GM13976 (cell line): ENCODE measurements at places on chromosomes 4 and X.
A peak's percentile ranks its signal among the peaks of the same experiment; 100 is the strongest.

GRCh38 chr4:77493120-77493752 lies 112.4 kb upstream of the CXCL13 start:
- DNase-seq: peak; percentile 31

DNA sequence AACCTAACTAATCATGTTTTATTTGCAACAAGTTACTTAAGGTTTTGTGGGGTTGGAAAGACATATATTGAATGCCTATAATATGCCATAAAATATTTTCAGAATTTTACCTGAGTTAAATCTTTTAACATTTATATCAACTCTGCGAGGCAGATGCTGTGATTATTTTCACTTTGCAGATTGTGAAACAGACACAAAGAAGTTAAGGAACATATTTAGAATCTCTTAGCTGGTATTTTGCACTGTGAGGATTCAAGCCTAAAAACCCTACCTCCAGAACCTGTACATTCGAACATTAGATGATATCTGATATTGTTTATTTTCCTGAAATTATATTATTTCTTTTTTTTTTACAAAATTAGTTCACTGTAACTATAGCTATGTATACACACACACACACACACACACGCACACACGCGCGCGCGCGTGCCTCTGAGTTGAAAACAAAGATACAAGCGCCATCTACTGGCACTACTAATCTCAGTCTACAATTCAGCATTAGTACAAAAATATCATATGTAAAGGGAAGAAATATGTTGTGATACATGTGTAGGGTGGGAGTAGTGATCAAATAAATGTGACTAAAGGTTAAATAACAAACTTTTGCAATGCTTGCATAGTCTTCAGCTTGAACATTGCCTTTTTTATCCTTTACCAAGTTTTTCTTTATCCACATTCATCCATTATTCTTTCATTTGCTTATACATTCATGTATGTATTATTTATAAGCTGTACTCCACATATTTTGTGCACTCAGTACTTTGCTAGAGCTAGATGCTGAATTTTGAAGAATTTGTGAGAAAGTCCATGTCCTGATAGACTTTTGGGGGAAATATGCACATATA lies 61.5 kb downstream of the ANXA10 start:
- peak; percentile 22 for DNase-seq

- no peak for DNase-seq
Measured at GRCh38 chr4:70680934-70681333, 7.4 kb upstream of the UTP3 start.

DNA sequence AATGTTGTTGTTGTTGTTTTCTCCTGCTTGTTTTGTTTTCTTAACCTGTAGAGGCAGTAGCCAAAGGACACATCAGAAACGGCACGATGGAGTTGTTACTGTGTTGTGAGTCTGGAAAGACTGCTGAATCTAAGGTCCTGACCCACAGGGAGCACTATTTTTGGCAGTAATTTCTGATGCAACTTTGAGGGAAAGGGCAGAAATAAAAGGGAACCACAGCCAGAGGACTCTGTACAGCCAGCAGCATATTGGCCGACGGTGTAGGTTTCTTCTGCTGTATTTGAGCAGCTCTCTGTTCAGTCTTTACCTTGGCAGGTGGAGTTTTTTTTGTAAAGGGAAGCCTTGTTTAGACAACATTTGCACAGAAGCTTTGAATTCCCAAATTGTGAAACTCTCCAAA lies 203.0 kb upstream of the GPR101 start:
- DNase-seq: no peak

- DNase-seq: no peak
Measured at GRCh38 chrX:43861750-43862149, 20.5 kb downstream of the MAOB start.

- DNase-seq: no peak
Measured at GRCh38 chr4:182126096-182126495, 117.1 kb upstream of the TENM3 start.

DNA sequence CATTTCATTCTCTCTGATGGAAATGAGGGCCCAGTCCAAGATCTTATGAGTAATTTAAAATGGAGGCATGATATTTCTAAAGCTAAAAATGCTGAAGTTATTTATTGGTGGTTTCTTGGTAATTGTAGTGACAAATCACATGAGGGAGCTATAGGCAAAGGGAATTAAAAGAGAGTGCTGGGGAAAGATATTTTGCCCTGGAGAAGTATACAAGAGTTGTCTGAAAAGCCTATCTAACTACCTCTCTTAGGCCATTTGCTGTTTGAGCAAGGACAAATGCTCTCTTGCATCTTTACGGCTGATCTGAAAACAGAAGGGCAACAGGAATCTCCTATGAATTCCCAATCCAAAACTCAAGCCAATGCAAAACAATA lies 89.4 kb downstream of the FMR1NB start:
- DNase-seq: no peak

DNA sequence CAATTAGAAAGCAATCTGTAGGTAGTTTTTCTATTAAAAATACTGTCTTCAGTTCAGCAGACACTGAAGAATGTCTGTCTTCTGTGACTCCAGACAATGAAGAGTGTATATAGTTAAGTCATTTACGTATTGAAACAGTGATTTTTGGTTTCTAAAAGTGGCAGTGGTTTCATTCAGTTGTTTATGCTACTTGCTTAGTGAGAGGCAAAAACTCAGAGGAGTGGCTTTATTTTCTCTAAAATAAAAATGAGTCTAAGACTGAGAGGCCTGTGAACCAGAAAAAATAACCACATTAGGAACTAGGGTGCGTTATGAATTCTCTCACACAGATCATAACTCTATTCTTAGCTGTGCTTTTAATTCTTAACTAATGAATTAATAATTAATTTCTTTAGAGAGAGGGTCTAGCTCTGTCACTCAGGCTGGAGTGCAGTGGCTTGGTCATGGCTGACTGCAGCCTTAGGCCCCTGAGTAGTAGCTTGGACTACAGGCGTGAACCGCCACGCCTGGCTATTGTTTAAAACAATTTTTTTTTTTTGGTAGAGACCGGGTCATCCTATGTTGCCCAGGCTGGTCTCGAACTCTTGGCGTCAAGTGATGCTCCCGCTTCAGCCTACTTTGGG lies 31.4 kb downstream of the FREM3 start:
- DNase-seq: peak; percentile 37

DNA sequence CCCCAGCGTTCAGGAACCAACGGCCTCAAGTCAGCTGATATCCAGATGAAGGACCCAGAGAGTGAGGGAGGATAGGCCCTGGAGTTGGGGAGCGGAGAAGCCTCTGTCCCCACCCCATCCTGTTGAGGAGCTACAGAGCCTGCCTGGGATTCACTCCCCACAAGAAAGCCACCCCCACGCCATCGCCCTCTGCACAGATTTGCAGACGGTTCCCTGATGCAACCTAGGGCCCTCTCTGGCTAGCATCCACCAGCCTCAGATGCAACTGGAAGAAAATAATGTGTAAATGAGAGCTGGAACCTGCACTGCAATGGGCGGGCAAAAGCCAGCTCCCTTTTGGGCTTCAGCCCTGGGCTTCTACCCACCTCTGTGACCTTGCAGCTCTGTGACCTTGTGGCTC lies 185.6 kb downstream of the BCOR start:
- DNase-seq: no peak

- DNase-seq: peak; percentile 97
Measured at GRCh38 chr4:89110986-89111832, at the start of gene TIGD2. Gene TIGD2, plus strand, starts transcription at chr4:89111533. Its CDS starts 1,442 bp downstream, at chr4:89112975.

- DNase-seq: no peak
Measured at GRCh38 chr4:76954489-76954888, 4.9 kb downstream of the SEPTIN11 start.

GRCh38 chrX:38664285-38664684 lies 102.9 kb downstream of the TSPAN7 start:
- DNase-seq: peak; percentile 12

DNA sequence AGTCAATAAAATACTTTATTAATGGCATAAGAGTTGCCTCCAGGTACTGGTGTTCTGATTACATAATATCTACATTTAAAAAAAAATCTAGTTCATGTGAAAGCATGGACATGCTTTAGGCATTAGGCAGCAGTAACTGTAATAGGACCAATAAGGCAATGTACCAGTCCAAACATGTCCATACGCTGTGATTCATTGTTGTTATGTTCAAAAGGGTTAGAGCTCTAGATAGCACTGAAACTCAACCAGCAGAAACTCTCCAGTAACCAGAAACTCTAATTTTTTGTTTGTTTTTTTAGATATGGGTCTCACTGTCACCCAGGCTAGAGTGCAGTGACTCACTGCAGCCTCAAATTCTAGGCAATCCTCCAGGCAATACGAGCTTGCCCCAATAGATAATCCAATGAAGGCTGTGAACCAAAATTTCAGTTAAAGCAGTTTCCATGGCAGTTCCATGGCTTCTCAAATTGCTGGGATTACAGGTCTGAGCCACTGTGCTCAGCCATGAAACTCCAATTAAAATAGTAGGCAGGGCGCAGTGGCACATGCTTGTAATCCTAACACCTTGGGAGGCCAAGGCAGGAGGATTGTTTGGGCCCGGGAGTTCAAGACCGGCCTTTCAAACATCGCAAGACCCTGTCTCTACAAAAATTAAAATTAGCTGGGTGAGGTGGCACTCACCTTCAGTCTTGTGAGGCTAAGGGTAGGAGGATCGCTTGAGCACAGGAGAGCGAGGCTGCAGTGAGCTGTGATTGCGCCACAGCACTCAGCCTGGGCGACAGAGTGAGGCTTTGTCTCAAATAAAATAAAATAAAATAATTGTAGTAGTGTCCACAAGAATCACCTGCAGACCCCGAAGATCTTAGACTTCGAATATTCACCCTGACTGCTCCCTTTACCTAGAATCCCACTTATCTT lies 36.3 kb downstream of the MGARP start:
- no peak for DNase-seq

DNA sequence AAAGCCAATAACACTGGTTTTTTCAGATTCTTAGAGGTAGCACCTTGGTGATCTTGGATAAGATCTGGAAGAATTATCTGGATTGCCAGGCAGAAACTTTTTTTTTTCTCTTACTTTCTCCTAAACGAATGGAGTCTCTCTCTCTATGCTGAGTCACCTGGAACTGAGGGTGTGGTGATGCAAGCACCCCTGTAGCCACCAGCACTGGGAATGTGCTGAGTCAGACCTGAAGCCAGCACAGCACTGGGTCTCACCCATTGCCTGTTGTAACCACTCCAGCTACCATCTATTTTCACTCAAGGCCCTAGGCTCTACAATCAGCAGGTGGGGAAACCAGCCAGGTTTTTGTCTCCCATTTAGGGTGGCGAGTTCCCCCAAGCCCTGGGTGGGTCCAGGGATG lies 923.8 kb downstream of the RAPGEF2 start:
- no peak for DNase-seq

- no peak for DNase-seq
Measured at GRCh38 chr4:2742823-2743517, 13.2 kb downstream of the TNIP2 start.
